ENCODE measurements at places on chromosomes 1 and 21. TPM values are rescaled to one million over a fixed set of nuclear protein-coding genes. Genes with fewer than 3 reads are reported as not detected.
A peak's percentile ranks its signal among the peaks of the same experiment; 100 is the strongest.

The MTARC1 gene
- not detected for total RNA-seq

The OR2L8 gene
- not detected for total RNA-seq

The IVL gene
- total RNA-seq = not detected

The IRF2BP2 gene
- 72.0 TPM for total RNA-seq

The NPR1 gene
- total RNA-seq = not detected

The CFAP141 gene
- total RNA-seq = not detected

The CFHR1 gene
- not detected for total RNA-seq

The CFAP107 gene
- total RNA-seq = not detected

The NBPF10 gene
- 2.6 TPM for total RNA-seq

The CFHR5 gene
- total RNA-seq = not detected

The FMO4 gene
- 1.5 TPM for total RNA-seq

GRCh38 chr21:44626673-44627143 is at the start of gene KRTAP10-9:
TSS of gene KRTAP10-9 (plus strand) at chr21:44627093. CDS start at chr21:44627172, 79 bp downstream.
- no peak within 1 kb of the TSS for H3K27ac ChIP-seq
- peaks cover 4% of the 10 kb centered on the region for H3K27me3 ChIP-seq
- H3K36me3 ChIP-seq = peaks cover 29% of the 10 kb centered on the region
- DNase-seq = no peak
- no peak within 1 kb of the TSS for H3K4me3 ChIP-seq
- peaks cover 15% of the 10 kb centered on the region for H3K4me1 ChIP-seq

DNA sequence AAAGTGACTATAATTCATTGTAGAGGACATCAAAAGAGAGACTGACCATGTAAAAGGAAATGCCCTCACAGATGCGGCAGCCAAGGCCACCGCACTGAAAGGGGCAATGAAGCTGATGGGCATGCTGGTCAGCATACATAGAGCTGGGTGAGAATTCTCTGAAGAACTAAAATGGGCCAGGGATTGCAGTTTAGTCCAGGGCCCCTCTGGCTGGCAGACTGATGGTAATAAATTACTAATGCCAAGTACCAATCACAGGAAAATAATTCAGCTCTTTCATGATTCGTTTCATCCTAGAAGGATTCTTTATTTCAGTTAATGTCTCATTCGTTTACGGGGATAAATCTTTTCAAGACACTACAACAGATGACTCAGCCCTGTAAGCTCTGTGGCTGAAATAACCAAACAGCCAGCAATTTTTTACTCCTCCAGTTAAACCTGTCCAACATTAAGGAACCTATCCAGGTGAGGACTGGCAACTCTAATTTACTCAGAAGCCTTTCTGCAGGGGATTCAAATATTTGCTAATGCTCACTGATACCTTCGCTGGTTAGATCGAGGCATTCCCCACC is 56.9 kb upstream of the MAP1LC3C start:
- no peak overlapping the region for H3K4me3 ChIP-seq
- DNase-seq = no peak
- H3K4me1 ChIP-seq = no peaks in the 10 kb centered on the region
- H3K36me3 ChIP-seq = no peaks in the 10 kb centered on the region

DNA sequence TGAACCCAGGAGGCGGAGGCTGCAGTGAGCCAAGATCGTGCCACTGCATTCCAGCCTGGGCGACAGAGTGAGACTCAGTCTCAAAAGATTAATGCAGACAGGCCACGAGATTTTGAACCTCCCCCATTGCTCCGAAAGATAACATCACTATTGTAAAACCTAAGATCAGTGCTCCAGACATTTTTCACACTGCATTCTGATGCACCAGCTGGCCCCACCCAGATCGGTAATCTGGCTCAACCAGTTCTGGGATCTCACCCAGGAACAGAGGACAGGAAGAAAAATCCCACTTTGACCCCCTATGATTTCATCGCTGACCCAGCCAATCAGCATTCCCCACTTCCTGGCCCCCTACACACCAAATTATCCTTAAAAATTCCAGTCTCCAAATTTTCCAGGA is 10.7 kb upstream of the CSRP1 start:
- no peaks in the 10 kb centered on the region for H3K27me3 ChIP-seq
- peaks cover 10% of the 10 kb centered on the region for H3K36me3 ChIP-seq
- no peak for DNase-seq
- H3K27ac ChIP-seq = no peak overlapping the region
- peaks cover 9% of the 10 kb centered on the region for H3K4me1 ChIP-seq
- H3K4me3 ChIP-seq = no peak overlapping the region

DNA sequence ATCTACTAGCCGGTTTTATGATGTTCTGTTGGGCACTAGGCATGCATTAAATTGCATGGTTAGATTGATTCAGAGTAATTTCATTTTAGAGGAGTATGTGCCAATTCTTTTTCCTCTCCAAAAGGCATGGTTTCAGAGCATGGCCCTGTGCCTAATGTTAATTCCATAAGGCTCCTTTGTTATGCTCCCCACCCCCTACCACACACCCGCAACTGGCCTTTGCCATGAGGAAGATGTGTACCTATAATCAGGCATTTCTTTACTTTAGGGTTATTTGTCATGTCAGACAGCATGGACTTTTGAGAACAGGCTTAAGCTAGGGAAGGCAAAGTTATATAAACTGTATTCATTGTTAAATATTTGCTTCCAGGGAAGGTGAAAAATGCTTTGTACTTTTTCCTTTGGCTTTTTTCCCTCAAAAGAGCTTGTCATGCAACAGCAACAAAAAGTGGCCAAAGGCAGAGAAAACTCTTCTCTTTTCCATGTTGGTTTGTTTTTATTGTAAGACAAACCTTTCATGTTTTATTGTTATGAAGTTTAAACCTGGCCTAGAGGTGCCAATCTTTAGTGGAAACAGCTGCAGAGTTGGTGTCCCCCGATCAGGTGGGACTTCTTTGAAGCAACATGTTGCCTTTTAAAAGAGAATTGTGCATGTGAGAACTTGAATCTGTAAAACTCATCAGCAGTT is 24.3 kb upstream of the NBL1 start:
- no peak overlapping the region for H3K4me3 ChIP-seq
- no peak overlapping the region for H3K27ac ChIP-seq
- peaks cover 12% of the 10 kb centered on the region for H3K36me3 ChIP-seq
- no peaks in the 10 kb centered on the region for H3K27me3 ChIP-seq

DNA sequence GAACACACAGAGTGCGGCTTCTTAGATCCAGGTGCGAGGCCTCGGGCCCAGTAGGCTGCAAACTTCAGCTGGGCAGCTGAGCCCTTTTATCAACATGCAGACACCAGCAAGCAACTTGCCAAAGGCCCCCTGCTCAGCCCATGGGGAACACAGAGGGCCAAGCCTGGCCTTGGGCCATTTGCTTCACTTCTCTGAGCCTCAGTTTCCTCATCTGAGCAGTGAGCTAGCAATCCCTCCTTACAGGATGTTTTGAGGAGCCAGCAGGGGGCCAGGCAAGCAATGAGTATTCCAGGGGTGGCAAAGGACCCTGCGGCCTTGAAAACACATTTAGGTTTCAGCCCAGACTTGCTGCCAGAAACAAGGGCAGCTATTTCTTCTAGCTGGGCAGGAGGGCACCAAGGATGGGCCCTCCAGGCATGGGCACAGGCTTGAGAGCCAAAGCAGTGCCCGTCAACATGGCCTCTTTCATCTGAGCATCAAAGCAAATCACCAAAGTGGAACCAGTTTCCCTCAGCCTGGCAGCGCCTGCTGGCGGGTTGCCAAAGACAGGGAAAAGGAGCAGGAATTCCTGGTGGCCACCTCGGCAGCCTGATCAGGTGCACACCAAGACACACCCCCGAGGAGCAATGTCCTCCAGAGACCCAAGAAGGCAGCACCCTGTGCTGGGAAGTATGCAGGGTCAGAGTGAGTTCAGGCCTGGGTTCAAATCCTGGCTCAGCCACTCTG is 1.4 kb downstream of the MATN1 start:
- H3K4me1 ChIP-seq = peaks cover 21% of the 10 kb centered on the region
- H3K27ac ChIP-seq = no peak overlapping the region
- H3K4me3 ChIP-seq = no peak overlapping the region
- DNase-seq = no peak

DNA sequence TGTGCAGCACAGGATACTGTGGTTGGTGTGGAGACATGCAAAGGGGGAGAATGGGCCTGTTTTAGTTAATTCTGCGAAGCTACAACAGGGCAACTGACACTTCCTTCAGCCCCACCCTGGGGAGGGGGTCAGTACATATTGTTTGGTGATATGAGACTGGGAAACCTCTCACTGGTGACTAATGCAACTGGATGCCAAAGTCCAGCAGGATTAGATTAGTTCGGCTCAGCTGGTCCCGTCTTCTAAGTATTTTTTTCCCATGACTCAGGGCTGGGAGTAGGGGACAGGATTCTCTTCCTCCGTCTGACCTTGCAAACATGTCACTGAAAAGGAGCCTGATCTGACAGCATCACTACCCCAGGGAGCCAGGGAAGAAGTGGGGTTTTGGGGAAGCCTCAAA is 43.0 kb downstream of the PLXNA2 start:
- H3K36me3 ChIP-seq = no peaks in the 10 kb centered on the region
- DNase-seq = no peak
- H3K4me1 ChIP-seq = no peaks in the 10 kb centered on the region
- no peaks in the 10 kb centered on the region for H3K27me3 ChIP-seq
- H3K27ac ChIP-seq = no peak overlapping the region

DNA sequence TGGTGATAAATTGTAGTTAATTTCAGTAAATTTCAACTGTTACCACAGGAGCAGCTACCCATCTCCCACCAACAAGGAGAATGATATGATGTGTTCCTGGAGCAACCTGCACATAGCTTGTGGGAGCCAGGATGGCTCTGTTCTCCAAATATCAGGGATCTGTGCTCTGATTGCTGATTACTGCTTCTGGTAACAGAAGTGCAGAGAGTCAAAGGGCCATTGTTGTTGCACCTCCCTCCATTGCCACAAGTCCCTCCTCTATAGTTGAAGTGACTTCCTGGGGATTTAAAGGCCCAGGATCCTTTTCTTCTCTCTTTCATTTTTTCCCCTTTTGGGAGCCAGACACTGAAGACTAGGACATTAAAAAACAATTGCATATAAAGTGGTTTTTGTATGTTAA is 51.6 kb upstream of the HPDL start:
- DNase-seq = no peak

- no peak for DNase-seq
- no peak overlapping the region for H3K4me3 ChIP-seq
- H3K36me3 ChIP-seq = no peaks in the 10 kb centered on the region
- H3K27me3 ChIP-seq = no peaks in the 10 kb centered on the region
- no peak overlapping the region for H3K27ac ChIP-seq
- no peaks in the 10 kb centered on the region for H3K4me1 ChIP-seq
Observed at GRCh38 chr1:201251411-201251810, 31.9 kb upstream of the PKP1 start.

- H3K27me3 ChIP-seq = no peaks in the 10 kb centered on the region
- H3K4me3 ChIP-seq = no peak overlapping the region
- no peak for DNase-seq
Observed at GRCh38 chr21:46268371-46268770, 17.0 kb downstream of the MCM3AP start.

DNA sequence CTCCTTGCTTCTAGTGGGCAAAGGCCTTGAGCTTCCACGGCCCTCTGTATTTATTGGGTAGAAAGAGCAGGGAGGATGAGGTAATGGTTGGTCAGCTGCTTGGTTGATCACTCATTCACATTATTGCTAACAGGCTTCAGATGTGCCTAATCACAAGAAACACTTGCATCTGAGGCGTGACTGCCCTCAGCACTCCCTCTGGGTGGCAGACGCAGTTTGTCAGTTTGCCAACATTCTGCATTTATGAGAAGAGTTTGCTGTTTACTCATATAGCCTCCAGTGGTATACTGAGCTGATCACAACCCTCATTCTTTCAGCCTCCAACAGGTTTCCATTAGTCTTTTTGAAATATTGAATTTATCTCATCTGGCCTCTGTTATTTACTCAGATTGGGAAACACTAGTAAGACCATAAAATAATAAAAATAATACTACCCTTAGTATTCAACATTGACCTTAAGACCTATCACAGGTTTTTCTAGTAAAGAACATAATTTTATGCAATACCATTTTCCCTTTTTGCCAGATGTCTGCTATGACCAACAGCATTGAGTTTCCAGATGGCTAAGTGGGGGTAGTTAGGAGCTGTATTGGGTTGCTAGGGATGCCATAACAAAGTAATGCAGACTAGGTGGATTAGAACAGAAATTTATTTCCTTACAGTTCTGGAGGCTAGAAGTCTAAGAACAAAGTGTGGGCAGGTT is 53.3 kb downstream of the PTGFR start:
- no peaks in the 10 kb centered on the region for H3K36me3 ChIP-seq
- no peak for DNase-seq
- no peaks in the 10 kb centered on the region for H3K4me1 ChIP-seq

DNA sequence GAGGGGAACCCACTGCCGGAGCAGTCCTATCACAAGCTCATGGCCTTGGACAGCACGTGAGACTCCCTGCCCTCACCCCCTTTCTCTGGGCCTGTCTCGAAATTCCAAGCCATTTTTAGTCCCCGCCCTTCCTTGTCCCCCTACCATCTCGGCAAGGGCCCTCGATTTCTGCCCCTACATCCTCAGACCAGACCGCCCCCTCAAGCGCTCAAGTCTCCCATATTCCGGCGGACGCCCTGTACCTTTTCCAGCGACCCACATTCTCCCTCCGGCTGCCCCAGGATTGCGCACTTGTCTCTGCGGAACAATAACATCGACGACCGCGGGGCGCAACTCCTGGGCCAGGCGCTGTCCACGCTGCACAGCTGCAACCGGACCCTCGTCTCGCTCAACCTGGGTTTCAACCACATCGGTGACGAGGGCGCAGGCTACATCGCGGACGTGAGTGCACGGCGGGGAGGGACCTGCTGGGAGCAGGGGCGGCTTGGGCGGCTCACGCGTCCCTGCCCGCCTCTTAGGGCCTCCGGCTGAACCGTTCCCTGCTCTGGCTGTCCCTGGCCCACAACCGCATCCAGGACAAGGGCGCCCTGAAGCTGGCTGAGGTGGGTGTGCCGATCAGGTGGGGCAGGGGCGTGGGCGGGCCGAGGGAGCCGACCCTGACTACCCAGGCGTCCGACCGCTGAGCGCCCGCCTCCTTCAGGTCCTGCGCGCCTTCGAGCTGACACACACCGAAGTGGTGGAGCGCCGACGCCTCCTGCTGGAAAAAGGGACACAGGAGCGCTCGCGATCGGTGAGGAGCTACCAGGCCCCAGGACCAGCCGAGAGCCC is 7.0 kb downstream of the LRRC71 start:
- H3K4me1 ChIP-seq = peaks cover 38% of the 10 kb centered on the region
- H3K4me3 ChIP-seq = peak overlapping the region; percentile 20
- DNase-seq = peak; percentile 81
- no peak overlapping the region for H3K27ac ChIP-seq
- H3K36me3 ChIP-seq = no peaks in the 10 kb centered on the region
- H3K27me3 ChIP-seq = peaks cover 77% of the 10 kb centered on the region

DNA sequence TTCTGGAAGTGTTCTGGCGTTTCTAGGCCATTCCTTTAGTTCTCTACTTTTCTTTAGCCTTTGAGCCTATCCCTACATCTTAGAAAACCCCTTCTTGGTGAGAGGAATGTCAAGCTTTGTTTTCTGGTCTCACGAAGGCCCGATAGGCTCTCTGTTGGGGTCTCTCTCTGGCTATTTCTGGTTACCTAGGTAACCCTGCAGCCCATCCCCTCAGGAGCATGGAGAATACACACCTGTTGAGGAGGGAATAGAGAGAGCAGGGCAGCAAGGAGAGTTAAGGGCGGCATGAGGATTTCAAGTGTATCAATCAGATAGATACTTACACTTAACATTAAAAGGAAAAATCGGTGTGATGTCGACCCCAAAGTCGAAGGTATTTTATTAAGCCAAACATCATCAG is 45.7 kb downstream of the LRRC8D start:
- DNase-seq = no peak
- H3K4me3 ChIP-seq = no peak overlapping the region

GRCh38 chr1:33719326-33719725 is 144.6 kb upstream of the HMGB4 start:
- H3K27ac ChIP-seq = no peak overlapping the region
- H3K27me3 ChIP-seq = peaks cover 6% of the 10 kb centered on the region
- H3K36me3 ChIP-seq = no peaks in the 10 kb centered on the region
- DNase-seq = no peak
